ENCODE measurements at places on chromosomes 3 and 15.

DNA sequence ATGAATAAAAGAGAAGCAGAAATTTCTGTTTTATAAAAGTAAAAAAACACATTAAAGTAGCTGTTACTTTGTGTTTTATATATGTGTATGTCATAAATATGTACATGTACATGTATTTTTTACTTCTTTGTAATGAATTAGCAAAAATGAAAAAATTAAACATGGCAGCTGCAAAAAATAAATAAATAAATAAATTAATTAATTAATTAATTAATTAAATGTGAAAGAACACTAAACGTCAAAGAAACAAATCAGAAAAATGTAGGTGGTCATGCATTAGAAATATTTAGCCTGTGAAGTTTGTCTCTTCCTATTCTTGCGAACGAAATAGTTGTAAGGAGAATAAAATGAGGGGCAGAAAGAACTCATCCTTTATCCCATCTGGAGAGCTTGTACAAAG is 357.0 kb downstream of the ZIC4 start:
- DNase-seq: no peak

DNA sequence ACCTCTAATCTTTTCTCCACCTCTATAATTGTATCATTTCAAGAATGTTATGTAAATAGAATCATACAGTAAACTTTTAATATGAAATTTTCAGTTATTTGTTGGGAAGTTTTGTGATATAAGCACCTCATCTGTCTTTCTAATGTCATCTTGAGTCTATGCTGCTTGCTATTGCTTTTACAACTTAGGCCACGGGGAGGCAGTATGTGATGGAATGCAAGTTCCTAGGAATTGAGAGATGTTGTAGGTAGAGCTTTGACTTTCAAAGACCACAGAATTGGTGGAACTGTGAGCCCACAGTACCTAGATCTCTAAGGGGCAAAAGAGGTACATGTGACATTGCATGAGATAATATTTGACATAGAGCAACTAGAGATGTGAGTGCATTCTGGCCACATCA is 328.3 kb downstream of the MFSD1 start:
- DNase-seq: no peak

DNA sequence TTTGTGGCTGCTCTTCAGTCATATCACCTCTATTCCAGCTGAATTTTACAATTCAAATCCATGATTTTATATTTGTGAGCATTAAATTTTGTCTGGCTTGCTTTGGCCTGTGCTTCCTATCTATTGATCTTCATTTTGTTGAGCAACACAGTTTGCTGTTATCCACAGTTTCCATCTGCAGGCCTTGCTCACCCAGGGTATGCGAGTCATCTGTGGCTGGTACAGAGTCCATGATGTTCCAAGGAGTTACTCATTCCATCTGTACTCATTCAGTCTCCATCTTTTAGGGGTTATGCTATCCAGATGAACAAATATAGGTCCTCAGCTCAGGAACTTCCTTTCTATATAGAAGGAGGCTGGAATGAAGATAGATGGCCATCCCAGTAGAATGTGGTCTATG is 70.1 kb upstream of the CCK start:
- DNase-seq: no peak

- peak; percentile 17 for DNase-seq
These were observed 33.3 kb upstream of the MEIS2 start for GRCh38 chr15:37133602-37134001.

GRCh38 chr3:152977366-152977765 is 142.4 kb downstream of the P2RY1 start:
- DNase-seq: peak; percentile 38

GRCh38 chr3:157122116-157122515 is 37.8 kb downstream of the CCNL1 start:
- DNase-seq: peak; percentile 77

GRCh38 chr15:70762469-70763119 is 764 bp downstream of the UACA start:
- peak; percentile 22 for DNase-seq

DNA sequence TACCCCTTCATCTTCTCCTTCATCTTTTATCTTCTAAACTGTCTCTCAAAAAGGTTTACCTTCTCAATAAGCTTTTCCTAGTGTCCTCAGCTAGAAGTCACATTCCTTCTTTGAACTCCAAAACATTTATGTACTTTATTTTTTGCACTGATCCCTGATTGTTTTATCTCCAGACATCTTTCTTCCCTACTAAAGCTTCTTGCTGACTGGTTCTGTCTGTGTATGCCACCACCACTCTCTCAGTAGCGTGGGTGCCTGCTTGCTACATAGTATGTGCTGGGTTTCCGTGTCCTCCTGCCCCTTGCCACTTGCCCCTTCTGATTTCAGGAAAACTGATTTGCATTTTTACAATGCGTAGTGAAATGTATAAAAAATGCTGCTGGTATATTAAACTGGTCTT is 24.0 kb downstream of the GTF2E1 start:
- no peak for DNase-seq

Measured in kidney capillary endothelial cell (primary cell).